NCI-H526 treated with DMSO at 0.1 percent for 48 hours (cell line): ENCODE measurements at places on chromosomes 11 and 22.

GRCh38 chr11:20119315-20119714 lies 41.0 kb downstream of the DBX1 start:
- no peak for DNase-seq

GRCh38 chr11:119828006-119828405 lies 99.0 kb upstream of the NECTIN1 start:
- no peak for DNase-seq

GRCh38 chr11:94112206-94112953 lies 16.3 kb upstream of the PANX1 start:
- DNase-seq, result no peak

DNA sequence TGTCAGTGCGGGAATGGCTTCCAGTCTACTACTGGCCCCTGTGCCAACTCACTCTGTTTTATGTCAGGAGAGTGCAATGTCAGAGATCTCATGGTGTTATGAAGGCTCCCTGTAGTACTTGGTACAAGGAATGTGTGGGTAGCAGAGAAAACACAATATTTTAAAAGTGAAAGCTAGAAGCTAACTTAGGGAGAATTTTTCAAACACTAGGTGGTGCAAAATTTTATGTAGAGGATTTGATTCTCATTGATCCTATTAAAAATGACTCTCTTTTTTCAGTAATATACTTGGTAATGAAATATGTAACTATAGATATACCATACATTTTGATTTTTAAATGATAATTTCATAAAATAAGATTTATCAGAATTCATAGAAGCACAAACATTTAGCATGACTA lies 134.7 kb downstream of the JRKL start:
- no peak for DNase-seq

DNA sequence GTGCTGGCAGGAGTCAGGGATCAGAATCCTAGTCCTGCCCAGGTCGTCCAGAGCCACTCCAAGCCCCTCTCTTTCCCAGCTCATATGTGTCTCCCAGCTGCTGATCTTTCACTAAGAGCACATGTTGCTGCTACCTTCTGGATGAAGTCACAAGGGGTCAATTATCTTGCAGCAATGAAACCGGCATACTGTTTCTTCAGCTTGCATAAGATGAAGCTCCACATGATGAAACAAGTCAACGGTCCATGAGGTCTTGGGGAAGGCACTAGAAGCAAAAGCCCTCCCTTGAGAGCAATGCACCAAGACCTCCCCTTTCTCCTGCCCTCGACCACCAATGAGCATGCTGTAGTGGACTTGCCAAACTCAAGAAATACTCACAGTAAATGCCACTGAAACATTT lies 148.9 kb downstream of the TENM4 start:
- DNase-seq, result no peak

- DNase-seq, result no peak
Observed at GRCh38 chr11:78630561-78631303, 56.1 kb upstream of the NARS2 start.

DNA sequence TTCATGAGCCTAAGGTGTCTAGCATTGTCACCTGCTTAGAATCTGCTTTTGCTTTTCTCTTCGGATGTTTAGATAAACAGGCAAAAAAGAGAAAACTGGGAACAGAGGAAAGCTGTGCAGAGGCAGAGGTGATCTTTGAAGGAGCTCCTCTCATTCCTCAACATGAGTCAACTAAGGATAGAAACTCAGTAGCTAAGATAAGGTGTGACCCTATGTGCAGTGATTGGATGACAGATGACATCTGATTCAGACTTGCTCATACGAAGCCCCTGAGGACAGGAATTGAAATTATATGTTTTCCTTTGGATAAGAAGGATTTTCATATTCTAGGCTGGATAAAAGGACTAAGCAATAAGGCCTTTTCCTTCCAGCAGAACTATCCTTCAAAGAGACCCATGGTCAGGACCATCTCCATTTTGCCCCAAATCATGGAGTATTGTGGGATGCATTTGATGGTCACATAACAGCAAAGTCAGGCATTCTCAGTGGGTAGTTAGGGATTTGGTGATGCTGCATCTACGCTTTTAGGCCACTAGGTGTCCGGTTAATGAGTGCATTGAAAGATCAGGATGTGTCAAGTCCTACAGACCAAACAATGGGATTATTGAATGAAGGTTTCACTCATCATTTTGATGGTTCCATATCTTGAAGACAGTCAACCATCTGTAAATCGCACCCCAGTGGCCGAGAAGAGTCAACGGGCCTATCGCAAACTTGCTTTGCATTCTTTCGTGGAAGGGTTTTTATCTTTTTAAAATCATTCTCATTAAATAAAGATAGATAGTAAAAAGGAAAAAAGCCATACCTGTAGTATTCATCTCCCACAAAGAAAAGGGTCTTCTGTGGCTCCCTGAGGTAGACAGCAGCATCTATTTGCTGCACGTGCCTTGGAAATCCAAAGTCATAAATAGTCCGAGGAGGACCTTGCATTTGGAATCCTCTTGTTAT lies 32.2 kb downstream of the MMP20 start:
- DNase-seq, result peak; percentile 34

DNA sequence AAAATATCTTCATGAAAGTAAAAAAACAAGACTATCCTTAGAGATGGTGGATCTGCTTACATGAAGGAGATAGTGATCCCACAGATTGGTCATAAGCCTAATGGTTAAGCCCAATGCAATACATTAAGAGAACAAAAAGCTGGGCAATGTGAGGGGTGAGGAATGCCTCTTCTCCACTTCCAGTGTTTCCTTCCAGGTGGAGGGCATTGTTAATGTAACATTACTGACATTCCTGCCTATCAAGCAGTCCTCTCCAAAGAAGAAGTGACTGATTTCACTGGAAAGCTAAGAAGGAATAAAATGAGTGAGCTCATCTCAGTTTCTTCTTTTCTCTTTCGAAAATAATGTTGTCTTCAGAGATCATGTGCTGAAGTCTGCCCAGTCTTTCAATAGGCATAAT lies 207.8 kb downstream of the RAB38 start:
- no peak for DNase-seq

DNA sequence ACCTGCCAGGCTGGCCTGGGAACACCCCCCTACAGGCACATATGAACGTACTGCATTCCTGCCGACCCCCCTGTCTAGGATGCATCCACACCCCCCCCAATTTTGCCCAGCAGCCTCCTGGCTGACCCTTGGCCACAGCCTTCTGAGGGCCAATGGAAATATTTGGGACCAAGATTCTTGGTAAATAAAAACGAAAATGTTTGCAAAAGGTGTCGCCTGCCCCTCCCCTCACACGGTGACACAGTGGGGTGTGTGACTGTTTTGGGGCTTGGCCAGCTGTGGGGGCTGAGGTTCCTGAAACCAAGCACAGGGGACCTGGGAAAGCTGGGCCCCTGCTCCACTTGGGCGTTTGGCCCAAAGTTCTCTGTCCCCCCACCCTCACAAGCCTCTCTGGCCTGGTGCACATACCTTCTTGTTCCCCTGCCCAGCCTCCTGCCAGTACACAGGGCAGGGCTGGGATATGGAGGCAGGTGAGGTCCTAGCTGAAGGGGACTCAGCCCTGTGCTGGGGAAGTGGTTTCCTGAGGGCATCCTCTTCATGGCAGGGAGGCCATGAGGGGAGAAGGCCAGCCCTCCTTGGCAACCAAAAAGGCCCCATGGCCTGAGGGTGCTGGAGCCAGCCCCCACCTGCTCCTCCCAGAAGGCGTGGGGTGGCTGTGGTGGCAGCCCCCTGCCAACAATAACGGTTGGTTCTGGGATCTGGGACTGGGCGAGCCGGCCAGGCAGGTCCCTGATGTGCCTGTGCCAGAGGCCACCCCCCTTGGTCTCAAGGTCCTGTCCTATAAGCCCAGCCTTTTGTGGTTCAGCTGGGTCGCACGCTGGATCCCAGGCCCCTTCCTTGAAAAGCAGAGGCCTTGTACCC lies 2.1 kb upstream of the CRACR2B start:
- DNase-seq, result no peak

GRCh38 chr11:87128372-87128771 lies 90.6 kb downstream of the TMEM135 start:
- DNase-seq, result no peak

GRCh38 chr11:65055538-65055937 lies 2.8 kb downstream of the NAALADL1 start:
- DNase-seq, result no peak

- DNase-seq, result no peak
Observed at GRCh38 chr11:76277298-76278175, 71.2 kb upstream of the WNT11 start.

- no peak for DNase-seq
Observed at GRCh38 chr11:61684870-61685616, 4.9 kb downstream of the DAGLA start.

GRCh38 chr22:35838855-35839576 lies 121.3 kb downstream of the APOL5 start:
- DNase-seq, result no peak

- DNase-seq, result peak; percentile 14
Observed at GRCh38 chr11:19814421-19814820, 101.8 kb downstream of the NAV2 start.

DNA sequence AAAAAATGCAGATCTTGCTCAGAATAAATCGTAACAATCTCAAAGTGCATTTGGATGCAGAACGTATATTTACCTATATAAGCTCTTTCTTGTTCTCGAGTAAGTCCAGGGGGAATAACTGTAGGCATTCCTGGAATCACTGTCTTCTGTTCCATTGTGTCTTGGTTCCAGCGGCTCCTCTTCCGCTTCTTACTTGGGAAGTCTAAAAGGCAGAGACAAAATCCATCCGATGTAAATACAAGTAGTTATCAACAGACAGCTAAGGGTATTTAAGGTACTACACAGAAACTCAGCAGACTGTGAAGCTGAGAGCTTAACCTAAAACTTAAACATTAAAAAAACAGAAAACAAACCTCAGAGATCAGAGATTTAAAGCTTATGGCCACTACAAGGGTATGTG lies 1.9 kb downstream of the SF1 start:
- no peak for DNase-seq

GRCh38 chr11:33542921-33543320 lies 157.7 kb downstream of the C11orf91 start:
- DNase-seq, result peak; percentile 7

DNA sequence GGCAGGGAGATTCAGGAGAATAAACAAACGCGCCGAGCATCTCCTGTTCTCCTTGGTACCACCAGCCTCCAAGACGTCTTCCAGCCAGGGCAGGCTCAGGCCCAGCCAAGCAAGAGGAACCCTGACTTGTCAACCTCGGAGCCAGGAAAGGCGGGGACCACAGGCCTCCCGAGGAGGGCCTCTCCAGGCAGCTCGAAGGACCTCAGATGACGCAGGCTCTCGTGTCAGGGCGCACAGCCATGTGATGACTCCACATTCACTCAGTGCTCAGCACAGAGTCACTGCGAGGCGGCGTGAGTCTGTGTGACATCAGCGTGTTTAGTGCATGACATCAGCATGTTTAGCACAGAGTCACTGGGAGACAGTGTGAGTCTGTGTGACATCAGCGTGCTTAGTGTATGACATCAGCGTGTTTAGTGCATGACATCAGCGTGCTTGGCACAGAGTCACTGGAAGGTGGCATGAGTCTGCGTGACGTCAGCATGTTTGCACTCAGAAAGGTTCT lies 241.4 kb downstream of the BRD1 start:
- DNase-seq, result no peak

GRCh38 chr11:87185228-87185627 lies 147.5 kb downstream of the TMEM135 start:
- DNase-seq, result no peak

DNA sequence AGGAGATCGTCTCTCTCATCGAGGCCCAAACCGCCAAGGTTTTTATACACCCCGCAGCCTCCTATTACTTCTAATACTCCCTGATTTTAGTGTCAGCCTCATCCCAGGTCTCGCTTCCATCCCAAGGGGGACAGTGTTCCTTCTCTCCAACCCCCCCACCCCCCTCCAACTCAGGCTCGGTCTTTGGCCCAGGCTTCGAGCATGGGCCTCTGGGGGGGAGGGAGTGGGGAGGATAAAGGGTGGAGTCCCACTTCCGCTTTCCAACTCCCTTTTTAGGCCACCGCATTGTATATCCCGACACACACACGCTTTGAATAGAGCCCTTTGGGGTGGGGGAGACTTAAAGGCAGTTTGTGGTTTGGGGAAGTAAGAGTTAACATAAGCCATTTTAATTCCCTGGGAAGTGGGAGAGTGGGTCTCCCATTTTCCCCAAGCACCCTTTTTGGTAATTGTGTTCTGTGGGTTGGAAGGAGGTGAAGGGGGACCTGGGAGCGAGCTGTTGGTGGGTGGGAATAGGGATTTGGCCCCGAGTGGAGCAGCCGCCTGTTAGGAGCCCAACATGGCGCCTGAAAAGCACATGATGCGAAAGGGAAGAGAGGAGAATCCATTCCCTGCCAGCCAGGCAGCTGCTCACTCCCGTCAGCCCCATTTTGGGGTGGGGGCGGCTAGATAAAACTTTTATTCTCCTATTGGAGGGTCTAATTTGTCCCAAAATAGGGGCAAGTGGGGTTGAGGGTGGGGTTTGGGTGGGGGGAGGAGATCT lies 844 bp downstream of the PCF11 start:
- peak; percentile 31 for DNase-seq

- DNase-seq, result peak; percentile 20
Observed at GRCh38 chr11:68406324-68407313, 53.9 kb upstream of the PPP6R3 start.

- DNase-seq, result no peak
Observed at GRCh38 chr11:61749591-61750217, 2.7 kb upstream of the MYRF start.

- no peak for DNase-seq
Observed at GRCh38 chr22:46843821-46844255, 81.4 kb downstream of the TBC1D22A start.

DNA sequence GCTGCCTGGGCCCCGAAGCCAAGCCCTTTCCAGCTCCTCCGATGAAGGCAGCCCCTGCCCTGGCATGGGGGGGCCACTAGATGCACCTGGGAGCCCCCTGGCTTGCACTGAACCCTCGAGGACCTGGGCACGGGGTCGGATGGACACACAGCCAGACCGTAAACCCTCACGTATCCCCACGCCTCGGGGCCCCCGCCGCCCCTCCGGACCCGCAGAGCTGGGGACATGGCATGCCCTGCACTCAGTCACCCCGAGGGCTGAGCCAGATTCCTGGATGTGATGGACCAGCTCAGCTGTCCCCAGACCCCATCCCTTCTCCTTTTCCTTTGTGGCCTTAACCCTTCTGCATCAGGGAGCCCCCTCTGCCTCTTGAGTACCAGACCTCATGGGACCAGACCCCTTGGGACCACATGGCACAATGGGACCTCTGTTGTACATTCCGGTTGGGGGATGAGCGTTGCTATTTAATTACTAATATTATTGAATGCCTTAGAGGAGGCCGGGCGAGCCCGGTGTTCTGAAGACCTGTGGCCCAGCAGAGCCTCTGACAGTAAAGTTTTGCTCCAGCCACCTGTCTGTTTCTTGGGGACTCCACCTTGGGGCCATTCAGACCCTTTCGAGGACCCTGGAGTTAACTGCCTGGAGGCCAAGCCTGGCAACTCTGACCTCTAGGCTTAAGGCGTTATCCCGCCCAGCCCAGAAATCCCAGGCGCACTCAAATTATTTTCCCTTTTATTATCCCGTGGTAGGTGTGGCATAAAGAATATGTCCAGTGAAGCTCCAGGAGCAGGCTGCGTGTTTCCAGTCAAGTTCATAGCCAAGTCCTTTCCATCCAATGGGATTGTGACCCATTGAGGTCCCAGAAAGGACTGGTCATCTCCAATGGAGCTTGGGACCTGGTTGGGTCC lies 3.0 kb downstream of the RASL10A start:
- no peak for DNase-seq

GRCh38 chr11:59266491-59266890 lies 53.8 kb upstream of the MPEG1 start:
- DNase-seq, result no peak

- no peak for DNase-seq
Observed at GRCh38 chr22:32926600-32926999, 125.1 kb downstream of the TIMP3 start.

GRCh38 chr22:29394931-29395581 lies 6.7 kb upstream of the AP1B1 start:
- DNase-seq, result peak; percentile 37

- DNase-seq, result no peak
Observed at GRCh38 chr11:8649361-8649760, 33.1 kb downstream of the TRIM66 start.
